HCT116 (cell line): ENCODE measurements at places on chromosomes 12 and 14. TPM values are rescaled to one million over a fixed set of nuclear protein-coding genes. Genes with fewer than 3 reads are reported as not detected.

RERGL gene
- not detected for total RNA-seq

- H3K36me3 ChIP-seq = no peaks in the 10 kb centered on the region
- H3K4me3 ChIP-seq = no peak overlapping the region
- peaks cover 7% of the 10 kb centered on the region; the same call in 1 of the 2 replicates for H3K4me1 ChIP-seq
- H3K27me3 ChIP-seq = no peaks in the 10 kb centered on the region
- H3K27ac ChIP-seq = no peak overlapping the region
These were observed 47.8 kb upstream of the MED13L start for GRCh38 chr12:116325336-116325664.

DNA sequence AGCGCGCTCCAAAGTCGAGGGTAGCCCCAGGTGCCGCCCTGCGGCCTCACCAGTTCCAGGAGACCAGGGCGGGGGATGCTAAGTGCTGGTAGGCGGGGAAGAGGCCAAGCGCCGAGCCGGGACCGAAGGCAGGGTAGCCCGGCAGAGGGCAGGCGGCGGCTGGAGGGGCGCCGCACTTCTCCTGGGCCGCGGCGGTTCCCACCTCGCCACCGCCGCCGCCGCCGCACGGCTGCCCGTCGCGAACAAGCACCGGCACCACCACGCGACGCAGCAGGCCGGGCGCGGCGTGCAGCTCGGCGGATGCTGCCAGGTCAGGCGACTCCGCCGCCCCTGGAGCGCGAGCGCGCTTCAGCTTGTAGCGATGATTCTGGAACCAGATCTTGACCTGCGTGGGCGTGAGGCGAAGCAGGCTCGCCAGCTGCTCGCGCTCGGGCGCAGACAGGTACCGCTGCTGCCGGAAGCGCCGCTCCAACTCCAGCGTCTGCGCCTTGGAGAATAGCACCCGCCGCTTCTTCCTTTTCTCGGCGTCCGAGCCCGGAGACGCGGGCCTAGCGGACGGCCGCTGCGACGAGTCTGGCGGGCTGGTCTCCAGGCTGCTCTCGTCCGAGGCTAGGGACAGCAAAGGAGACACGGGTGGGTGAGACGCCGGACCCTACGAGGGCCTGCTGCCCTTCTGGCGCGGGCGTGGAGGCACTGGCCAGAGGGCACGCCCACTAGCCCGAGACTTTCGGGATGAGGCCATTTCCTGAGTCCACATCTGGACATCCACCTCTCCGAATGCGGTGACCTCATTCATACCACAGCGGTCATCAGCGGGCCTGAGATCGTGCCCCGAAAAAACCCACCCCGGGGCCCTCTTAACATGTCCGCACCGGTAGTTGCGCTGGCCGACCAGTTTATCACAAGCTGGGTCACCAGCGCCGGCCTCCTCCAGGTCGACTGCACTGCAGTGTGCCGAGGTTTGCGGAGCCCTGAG lies 1.3 kb downstream of the NKX2-8 start:
- no peak for DNase-seq
- peak overlapping the region; percentile 84 for H3K4me3 ChIP-seq
- H3K4me1 ChIP-seq = peaks cover 6% of the 10 kb centered on the region; the same call in 1 of the 2 replicates
- no peaks in the 10 kb centered on the region for H3K36me3 ChIP-seq
- H3K27me3 ChIP-seq = no peaks in the 10 kb centered on the region

GRCh38 chr14:37816135-37816534 lies 220.7 kb downstream of the TTC6 start:
- H3K4me1 ChIP-seq = no peaks in the 10 kb centered on the region
- no peaks in the 10 kb centered on the region for H3K27me3 ChIP-seq
- H3K4me3 ChIP-seq = no peak overlapping the region
- no peak for DNase-seq
- H3K36me3 ChIP-seq = no peaks in the 10 kb centered on the region; the same call in 1 of the 2 replicates
- no peak overlapping the region for H3K27ac ChIP-seq

DNA sequence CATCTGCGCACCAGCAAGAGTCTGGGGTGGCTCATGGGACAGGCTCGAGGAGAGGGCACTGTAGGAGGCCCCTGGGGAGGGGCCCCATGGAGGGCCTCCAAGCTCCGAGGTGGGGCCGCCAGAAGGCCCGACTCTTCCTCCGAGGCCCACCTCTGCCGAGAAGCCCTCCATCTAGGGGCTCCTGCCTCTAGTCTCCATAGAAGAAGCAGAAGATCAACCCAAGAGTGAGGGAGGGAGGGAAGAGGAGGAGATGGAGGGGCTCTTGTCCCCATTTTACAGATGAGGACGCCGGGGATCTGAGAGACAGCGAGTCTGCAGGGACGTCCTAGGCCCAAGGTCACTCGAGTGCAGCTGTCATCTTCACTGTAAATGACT lies 41.2 kb downstream of the DIO3 start:
- no peak for DNase-seq
- peaks cover 16% of the 10 kb centered on the region for H3K27me3 ChIP-seq
- H3K4me3 ChIP-seq = no peak overlapping the region

PROX2 gene
- not detected for total RNA-seq

- DNase-seq = no peak
- H3K36me3 ChIP-seq = no peaks in the 10 kb centered on the region
- H3K4me1 ChIP-seq = no peaks in the 10 kb centered on the region
- H3K27ac ChIP-seq = no peak overlapping the region
These were observed 207.0 kb downstream of the CALM1 start for GRCh38 chr14:90603841-90604240.

DNA sequence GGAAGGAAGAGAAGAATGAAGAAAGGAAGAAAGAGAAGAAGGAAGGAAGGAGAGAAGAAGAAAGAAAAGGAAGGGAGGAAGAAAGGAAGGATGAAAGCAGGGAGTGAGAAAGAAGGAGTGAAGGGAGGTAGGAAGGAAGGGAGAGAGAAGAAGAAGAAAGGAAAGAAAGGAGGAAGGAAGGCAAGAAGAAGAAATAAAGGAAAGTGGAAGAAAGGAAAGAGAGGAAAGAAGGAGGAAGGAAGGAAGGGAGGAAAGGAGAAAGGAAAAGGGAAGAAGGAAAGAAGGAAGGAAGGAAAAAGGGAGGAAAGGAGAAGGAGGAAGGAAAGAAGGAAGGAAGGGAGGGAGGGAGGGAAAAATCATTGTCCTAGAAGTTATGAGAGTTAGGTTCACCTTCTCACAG lies 696.6 kb upstream of the TMEM132C start:
- H3K27me3 ChIP-seq = no peaks in the 10 kb centered on the region
- DNase-seq = no peak
- H3K27ac ChIP-seq = no peak overlapping the region
- no peaks in the 10 kb centered on the region for H3K4me1 ChIP-seq
- no peak overlapping the region for H3K4me3 ChIP-seq
- no peaks in the 10 kb centered on the region for H3K36me3 ChIP-seq

TBX3 gene
- total RNA-seq = 12.8 TPM

DNA sequence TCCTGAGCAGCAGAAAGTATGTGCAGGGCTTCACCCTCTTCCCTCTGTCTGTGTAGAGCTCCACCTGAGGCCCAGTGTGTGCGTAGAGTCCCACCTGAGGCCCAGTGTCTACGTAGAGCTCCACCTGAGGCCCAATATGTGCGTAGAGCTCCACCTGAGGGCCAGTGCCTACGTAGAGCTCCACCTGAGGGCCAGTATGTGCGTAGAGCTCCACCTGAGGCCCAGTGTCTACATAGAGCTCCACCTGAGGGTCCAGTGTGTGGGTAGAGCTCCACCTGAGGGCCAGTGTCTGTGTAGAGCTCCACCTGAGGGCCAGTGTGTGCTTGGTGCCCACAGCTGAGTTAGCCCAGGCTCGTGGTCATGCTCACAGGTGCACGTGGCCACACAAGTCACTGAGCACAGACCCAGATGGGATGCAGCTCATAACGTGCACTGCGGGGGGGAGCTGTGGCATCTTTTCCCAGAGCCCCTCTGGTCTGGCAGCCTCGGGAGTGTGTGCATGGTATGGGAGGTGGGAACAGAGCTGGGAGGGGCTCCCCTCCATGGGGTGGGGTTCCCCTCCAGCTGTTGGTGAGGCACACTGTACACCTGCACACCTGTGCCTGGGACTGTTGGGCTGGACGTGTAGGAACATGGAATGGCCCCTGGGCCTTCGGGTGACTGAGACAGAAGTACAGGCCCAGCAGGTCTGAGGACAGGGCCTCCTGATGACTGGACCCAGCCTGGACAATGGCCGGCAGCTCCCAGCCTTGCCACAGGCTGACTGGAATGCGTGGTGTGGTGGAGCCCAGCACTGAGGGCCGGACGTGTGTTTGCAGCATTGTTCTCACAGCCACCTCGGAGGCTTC lies 20.1 kb downstream of the PACS2 start:
- H3K27ac ChIP-seq = no peak overlapping the region; the same call in 1 of the 2 replicates
- DNase-seq = peak; percentile 12
- peaks cover 16% of the 10 kb centered on the region; the same call in 1 of the 2 replicates for H3K4me1 ChIP-seq
- no peaks in the 10 kb centered on the region for H3K27me3 ChIP-seq

DNA sequence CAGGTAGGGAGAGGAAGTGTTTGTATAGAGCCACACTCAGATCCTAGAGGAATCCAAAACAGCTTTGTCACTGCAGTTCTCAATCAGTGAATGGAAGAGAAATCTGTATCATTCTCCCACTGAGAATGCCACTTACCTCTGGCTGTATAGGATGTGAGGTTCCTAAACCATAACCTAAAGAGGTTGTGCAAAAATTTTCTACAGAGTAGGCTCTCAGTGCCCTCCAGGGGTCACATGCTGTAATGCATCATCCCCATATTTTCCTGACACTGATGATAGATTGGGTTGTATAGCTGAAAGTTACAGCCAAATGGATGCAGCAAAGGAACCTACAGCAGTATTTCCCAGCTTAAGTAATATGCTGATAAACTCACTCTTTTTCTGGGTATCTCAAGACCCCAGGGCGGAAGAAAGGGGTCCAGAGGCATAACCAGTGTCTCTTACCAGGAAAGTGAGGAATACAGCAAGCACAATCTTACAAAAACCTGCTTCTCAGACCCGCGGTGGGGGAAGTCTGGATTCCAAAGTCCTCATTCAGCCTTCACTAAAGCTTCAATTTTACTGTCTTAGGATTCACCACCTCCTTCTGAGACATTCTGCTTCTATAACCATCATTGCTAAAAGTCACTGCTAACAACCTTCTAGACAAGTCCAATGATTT lies 3.8 kb downstream of the BCDIN3D start:
- H3K27me3 ChIP-seq = no peaks in the 10 kb centered on the region
- H3K4me3 ChIP-seq = no peak overlapping the region
- no peaks in the 10 kb centered on the region for H3K36me3 ChIP-seq
- no peak overlapping the region for H3K27ac ChIP-seq

RTN1 gene
- total RNA-seq = 0.57 TPM

EFCAB11 gene
- total RNA-seq = 18.1 TPM

DNA sequence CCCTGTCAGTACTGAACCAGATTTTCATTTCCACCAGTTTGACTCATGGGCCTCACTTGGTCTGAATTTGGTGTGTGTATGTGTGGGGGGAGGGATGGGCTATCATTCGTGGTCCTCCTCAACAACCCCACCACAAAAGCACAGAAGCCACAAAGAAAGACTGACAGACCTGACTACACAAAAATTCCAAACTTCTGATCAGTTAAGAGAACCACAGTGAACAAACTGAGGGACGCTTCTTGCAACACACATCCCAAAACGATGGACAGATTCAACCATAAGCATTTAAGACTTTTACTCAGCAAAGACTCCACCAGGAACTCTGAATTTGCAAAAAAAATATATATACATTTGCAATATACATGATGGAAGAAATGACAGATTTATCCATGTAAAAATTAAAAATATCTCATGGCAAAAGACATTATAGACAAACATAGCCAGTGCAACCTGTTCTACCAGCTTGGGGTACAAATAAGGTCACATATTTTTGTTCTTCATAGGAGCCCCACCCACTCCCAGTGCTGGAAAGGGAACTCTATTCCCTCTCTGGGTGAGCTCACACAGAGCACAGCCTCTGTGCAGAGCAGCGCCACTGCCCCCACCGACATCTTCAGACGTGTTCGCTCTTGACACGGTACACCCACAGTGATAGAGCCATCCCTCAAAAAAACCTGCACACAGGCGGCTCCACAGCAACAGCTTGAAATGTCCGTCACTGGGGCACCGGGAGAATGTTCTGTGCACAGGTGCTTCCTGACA lies 49.7 kb downstream of the JAG2 start:
- H3K4me3 ChIP-seq = no peak overlapping the region
- no peak overlapping the region for H3K27ac ChIP-seq
- no peaks in the 10 kb centered on the region for H3K27me3 ChIP-seq

DNA sequence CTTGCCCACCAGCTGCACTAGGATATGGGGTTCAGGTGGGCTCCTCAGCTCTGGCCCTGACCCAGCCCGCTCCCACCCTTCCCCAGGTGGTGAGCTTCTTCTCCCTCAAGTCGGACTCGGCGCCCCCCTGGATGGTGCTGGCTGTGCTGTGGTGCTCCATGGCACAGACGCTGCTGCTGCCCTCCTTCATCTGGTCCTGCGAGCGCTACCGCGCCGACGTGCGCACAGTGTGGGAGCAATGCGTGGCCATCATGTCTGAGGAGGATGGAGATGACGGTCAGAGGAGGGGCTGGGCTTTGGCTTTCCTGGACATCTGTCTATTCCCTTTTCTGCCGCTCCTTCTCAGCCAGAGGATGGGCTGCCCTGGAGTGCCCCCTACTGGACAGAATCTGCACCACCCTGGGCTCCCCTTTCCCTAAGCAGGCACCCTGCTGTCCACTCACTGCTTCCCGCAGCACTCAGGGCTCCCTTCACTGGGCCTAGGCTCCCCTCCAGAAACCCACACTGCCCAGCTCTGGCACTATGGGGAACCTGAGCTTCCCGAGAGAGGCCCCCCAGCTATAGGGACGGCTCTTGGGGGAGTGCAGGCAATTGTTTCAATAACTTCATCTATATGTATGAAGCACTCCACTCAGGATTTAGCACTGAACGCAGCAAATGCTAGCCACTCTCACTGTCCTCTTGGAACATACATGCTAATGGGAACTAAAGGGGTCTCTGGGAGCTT lies 2.6 kb upstream of the P3H3 start:
- peaks cover 6% of the 10 kb centered on the region; the same call in 1 of the 2 replicates for H3K27me3 ChIP-seq
- H3K36me3 ChIP-seq = peaks cover 4% of the 10 kb centered on the region; the same call in 1 of the 2 replicates
- DNase-seq = peak; percentile 47
- peaks cover 25% of the 10 kb centered on the region for H3K4me1 ChIP-seq
- no peak overlapping the region for H3K4me3 ChIP-seq

RNU4-1 gene
- total RNA-seq = 2,323 TPM
